ENCODE measurements at places on chromosomes 5 and 9. TPM values are rescaled to one million over a fixed set of nuclear protein-coding genes. Genes with fewer than 3 reads are reported as not detected.

PCDHB15 gene
- total RNA-seq, result 1.1 TPM

P4HA2 gene
- 69.4 TPM for total RNA-seq

PTGR1 gene
- 49.2 TPM for total RNA-seq

TNC gene
- 3.0 TPM for total RNA-seq

TTC23L gene
- total RNA-seq, result not detected

TMEM8B gene
- 15.4 TPM for total RNA-seq

POMT1 gene
- total RNA-seq, result 31.0 TPM

RORB gene
- total RNA-seq, result 0.15 TPM

TIGD6 gene
- total RNA-seq, result 2.6 TPM

MED22 gene
- total RNA-seq, result 18.8 TPM

Measured in left colon (tissue), 2 donors.